Ureter (tissue), 1 donor: ENCODE measurements at places on chromosomes 1 and 21. TPM values are rescaled to one million over a fixed set of nuclear protein-coding genes. Genes with fewer than 3 reads are reported as not detected.

DNA sequence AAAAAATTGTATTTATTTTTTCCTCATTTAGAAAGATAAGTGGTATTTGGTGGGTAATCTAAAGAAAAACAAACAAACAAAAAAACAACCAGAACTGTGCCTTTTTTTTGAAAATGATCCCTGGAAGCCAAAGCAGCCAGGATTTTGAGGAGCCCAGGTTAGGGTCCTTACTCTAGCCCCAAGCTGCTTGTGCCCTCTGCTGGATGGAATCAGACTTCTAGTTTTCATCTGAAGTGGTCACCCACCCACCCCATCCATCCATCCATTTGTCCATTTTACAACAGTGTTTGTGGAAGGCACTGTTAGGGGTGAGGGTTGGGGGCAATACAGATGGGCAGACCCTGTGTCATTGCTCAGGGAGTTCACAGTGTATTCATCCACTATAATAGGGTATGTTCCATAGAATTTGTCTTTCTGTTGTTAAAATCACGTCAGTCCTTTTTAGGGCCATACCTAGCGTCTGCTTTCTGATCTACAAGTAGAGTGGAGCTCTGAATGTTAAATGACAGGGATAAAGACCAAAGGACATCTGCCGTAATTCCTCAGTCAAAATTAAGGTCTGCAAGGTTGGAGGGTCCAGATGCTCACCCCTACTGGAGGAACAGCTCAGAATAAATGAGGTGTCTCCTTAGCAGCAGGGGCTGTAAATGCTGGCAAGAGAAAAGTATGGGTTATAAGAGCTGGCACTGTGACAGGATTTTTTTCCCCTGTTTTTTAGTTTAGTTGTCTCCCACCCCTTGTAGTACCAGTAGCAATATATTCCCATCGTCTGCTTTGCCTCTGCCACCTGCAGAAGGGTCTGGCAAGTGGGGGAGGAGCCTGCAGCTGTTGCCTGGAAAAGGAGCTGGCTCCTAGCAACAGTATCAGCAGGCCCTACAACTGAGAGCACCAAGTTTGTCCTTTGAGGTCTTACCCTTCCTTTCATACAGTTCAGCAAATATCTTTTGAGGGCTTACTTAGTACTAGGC is 3.2 kb downstream of the LRRC42 start:
- DNase-seq: no peak

- no peak for DNase-seq
Measured at GRCh38 chr1:82646336-82646735, 845.6 kb downstream of the ADGRL2 start.

- DNase-seq: no peak
Measured at GRCh38 chr1:40594187-40594531, 62.7 kb downstream of the ZNF684 start.

DNA sequence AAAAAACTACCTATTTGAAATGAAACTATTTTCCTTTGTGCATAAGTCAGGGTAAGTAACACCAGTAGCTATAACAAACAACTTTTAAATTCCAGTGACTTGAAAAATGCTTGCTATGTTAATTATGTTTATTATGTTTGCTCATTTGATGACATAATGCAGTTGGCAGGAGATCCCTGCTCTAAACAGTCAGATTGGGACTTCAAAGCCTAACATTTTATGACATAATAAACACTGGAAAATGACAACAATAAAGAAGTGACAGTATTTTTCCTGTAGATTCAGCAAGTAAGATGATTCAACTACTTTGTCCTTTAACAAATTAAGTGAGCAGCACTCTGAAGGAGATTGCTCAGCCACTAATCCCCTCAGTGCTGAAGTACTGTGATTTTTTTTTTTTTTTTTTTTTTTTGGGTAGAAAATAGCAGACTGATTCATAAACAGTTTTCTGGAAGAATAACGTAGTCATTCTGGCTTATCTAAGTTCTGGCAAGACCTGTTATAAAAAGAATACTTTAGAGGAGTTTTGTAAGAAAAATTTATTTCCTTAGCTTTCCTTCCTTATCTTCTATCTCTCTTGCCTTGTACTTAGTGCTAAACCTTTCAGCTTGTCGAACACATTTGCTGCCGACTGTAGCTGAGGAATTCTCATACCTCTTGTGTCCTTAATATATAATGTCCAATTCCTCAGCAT is 207.2 kb downstream of the PTGER3 start:
- DNase-seq: no peak

- DNase-seq: no peak
Measured at GRCh38 chr1:42312576-42313212, 22.3 kb downstream of the FOXJ3 start.

GRCh38 chr1:58792846-58793245 is 9.0 kb upstream of the JUN start:
- DNase-seq: no peak

INKA2 gene
- total RNA-seq: 5.7 TPM

DNA sequence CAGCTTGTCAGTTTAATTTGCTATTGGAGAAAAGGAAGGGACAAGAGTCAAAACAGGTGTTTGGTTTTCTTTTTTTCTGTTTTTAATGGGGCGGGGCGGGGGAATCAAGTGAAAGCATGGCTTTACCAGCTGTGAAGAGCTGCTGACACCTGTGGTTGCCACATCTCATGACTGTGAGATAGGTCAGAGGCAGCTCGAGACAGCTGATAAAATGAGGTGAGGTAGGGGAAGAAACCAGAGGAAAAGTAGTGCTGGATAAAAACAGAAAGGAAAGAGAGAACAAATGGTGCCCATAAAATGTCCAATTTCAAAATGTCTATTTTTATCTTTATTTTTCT is 272.3 kb downstream of the NEGR1 start:
- no peak for DNase-seq

GRCh38 chr1:20183616-20184271 is 2.2 kb upstream of the UBXN10 start:
- DNase-seq: no peak

EPHB2 gene
- total RNA-seq: 14.6 TPM

OPRD1 gene
- not detected for total RNA-seq

PLA2G4A gene
- total RNA-seq: 45.3 TPM

DNA sequence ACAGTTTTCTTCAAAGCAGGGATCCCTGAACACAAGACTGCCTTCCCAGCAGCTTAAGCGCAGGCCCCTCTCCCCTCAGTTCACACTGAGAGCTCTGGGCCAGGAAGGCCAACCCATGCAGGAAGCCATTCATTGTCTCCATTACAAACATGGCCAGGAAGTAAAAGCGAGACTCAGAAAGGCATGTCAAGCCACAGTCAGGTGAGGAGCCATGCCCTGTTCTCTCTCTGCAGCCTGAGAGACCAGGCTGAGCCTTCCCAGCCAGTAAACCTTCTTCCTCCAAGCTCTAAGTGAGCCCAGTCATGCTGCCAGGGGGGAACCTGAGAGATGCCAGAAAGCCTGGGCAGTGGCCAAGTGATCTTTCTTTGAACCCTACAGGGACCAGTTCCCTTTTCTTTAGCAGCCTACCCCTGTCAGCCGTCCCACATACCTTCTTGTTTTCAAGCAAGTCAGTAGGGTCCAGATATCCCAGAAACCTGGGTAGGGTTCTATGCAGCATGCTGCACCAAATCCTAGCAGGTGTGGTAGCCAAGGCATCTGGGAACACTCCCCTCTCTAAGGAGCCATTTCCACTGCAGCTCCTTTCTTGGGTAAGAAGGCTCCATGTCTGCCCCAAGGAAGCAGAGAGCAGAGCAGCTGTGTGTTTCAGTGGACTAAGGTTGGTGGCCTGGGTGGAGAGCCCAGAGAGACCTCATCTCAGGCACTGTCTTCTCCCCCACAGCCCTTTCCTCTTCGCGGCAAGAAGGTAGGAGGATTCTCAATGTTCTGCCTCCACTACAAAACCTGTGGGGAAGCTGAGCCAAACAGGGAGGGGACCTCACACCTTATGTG is 977 bp downstream of the TRAF3IP3 start:
- no peak for DNase-seq

DNA sequence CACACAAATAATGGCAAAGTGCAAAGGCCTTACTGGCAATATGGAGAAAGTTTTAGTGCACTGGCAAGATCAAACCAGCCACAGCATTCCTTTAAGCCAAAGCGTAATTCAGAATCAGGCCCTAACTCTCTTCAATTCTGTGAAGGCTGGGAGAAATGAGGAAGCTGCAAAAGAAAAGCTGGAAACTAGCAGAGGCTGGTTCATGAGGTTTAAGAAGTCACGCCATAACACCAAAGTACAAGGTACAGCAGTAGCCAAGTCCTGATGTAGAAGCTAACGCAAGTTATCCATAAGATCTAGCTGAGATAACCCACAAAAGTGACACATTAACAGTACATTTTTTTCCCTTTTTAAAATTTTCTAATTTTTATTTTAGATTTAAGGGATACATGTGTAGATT is 57.1 kb downstream of the SLC27A3 start:
- DNase-seq: no peak

- DNase-seq: no peak
Measured at GRCh38 chr1:93694819-93695218, 13.2 kb upstream of the BCAR3 start.

GRCh38 chr1:64944913-64945312 is 21.4 kb downstream of the JAK1 start:
- DNase-seq: no peak

GRCh38 chr1:17687145-17687544 is 68.0 kb upstream of the ACTL8 start:
- no peak for DNase-seq

DNA sequence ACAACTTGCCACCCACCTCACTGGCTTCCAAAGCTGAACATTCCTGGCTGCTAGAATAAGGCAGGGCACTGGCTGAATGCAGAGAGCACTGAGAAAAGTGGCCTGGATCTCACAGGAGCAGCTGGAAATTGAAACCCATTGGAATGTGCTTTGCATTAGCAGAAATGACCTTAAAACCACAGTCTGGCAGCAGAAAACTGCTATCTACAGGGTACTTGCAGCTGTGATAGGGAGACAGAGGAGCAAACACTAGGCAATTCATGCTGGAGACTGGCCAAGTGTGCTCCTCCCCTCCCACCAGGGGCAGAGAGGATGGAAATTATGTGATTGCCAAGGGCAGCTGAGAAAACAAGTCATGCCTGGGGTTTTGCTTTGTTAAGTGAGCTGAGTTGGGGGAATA is 47.2 kb downstream of the HSD3B1 start:
- DNase-seq: no peak

DNA sequence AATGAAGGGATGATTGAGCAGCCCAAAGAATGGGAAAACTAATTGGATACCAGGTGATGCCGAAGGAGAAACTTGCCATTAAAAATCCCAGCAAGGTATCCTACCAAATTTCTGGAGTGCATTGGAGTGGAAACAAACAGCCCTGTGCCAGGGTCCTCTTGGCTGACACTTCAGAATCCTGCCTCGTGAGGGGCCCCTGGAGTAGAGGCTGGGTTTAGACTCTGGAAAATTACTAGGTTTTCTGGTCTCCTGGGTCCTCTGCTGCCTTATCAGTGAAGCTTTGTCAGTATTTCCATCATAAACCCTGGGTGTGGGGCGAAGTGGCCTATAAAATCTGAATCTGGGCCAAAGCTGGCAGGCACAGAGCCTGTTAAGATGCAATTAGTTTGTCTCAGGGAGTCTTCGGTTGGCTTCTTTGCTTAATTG is 289.2 kb upstream of the USP24 start:
- peak; percentile 50 for DNase-seq

TCEA3 gene
- total RNA-seq: 50.2 TPM

DNA sequence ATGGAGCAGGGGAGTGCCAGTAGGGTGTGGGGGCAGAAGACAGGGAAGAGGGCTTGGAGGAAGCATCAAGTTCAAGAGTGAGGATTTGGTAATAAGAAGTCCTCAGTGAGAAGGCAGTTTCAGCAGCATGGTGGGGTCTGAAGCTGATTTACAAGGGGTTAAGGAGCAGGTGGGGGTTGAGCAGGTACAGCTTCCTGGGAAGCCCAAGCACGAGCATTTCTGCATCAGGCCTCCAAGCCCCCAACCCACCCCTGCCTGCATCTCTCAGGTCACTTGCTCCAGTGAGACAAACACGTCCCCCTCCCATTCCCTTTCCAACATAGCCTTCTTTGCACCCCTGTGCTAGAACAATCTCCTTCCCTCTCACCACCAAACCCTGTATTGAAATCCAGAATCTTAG is 574.7 kb downstream of the MATN1 start:
- no peak for DNase-seq
